Activated CD4-positive, alpha-beta T cell treated with anti-CD3 and anti-CD28 coated beads, Interleukin-2, amount 50 U/mL, for 24 hours (primary cell): ENCODE measurements at places on chromosomes 6 and 20.

DNA sequence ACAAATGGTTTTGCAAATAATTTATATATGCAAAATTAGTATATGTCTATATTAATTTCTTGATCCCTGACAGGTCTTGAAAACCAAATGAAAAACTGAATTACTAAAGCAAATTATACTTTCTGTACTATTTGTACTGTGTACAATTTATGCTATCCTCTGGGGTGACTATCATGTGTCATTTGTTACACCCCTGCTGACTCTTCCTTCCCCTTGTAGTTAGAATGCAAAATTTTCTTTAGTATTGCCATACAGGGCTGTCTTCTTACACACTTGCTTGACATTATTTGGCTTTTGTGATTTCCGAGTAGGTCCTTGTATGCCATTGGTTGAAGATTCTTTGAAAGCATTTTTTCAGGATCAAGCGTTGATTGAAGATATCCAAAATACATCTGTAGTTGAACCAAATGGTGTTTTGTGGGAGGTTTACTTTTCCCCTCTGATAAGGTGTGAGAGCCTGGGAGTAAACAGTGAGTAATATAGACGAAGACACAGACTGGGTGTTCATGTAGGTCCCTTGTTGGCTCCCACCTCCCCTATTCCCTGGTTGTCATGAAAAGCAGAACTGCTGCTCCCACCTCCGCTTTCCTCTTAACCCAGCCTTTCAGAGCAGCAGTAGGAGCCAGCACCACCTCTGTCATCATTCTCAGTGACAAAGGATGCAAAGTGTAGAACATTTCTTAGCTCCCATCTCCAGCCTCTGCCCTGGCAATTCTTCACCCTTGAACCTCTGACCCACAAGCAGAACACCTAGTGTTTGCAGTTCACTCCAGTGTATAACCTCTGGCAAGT lies 29.0 kb downstream of the NCOA7 start:
- DNase-seq: no peak

- no peak for DNase-seq
Measured at GRCh38 chr20:35529552-35529951, at the start of gene C20orf173. Gene C20orf173, minus strand, starts transcription at chr20:35529652. Its CDS starts 279 bp downstream, at chr20:35529373.

DNA sequence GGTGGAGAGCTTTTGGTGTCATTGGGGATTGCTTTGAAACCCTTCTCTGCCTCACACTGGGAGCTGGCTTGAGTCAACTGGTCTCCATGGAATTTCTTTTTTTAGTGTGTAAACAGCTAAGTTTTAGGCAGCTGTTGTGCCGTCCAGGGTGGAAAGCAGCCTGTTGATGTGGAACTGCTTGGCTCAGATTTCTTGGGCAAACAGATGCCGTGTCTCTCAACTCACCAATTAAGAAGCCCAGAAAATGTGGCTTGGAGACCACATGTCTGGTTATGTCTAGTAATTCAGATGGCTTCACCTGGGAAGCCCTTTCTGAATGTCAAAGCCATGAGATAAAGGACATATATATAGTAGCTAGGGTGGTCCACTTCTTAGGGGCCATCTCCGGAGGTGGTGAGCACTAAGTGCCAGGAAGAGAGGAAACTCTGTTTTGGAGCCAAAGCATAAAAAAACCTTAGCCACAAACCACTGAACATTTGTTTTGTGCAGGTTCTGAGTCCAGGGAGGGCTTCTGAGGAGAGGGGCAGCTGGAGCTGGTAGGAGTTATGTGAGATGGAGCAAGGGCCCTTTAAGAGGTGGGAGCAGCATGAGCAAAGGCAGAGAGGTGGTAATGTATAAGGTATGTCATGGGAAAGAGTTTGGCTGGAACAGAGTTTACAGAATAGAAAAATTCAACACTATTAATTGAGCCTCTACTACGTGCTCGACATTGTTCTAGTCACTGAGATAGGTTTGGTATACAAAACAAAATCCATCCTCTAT lies 31.2 kb downstream of the SRSF3 start:
- DNase-seq: no peak

DNA sequence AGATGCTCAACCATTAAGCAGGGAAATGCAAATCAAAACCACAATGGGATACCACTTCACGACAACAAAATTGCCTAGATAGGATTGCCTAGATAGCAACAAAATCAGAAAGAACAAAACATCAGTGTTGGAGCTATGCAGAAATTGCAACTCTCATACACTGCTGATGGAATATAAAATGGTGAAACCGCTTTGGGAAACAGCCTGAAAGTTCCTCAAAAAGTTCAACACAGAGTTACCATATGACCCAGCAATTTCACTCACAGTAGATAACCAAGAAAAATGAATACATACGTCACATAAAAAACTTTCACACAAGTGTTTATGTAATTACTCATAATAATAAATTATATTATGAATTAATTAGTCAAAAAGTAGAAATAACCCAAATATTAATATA lies 78.3 kb downstream of the MAFB start:
- DNase-seq: no peak

GRCh38 chr6:125203395-125203794 lies 49.8 kb downstream of the TPD52L1 start:
- no peak for DNase-seq

DNA sequence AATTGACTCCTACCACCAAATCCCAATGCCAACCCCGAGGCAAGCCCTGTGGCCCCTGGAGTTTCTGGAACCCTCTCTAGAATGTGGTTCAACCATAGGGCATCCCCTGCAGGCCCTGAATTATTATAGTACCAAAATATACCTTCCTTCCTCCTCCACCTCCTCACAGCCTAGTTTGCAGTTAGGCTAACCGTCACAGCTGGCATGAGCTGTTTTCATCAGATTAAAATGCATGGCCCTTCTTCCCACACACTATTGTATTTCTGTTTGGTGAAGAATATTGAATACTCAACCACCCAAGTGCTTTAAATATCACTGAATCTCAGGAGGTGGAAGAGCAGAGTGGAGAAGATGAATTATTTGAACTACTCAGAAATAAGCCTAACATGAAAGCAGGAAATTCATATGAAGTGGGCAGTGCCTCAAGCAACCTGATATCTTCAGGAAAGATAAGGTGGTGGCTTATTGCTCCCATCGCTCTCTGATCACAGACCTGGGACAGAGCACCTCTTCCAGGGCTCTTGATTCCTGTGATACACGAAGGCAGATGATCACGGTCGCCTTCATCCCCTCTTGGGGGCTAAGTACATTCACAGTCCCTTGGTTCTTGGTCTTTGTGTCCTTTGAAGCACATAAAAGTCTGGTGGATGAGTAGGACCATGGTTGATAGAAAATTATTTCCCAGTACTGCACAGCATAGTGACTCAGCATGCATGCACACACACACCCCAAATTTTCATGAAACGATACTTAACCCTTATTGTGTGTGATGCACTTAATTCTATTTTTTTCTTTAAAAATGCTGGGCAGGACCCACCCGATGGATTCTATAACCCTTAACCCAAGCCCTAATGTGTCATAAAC lies 90.9 kb downstream of the PSMG4 start:
- no peak for DNase-seq

DNA sequence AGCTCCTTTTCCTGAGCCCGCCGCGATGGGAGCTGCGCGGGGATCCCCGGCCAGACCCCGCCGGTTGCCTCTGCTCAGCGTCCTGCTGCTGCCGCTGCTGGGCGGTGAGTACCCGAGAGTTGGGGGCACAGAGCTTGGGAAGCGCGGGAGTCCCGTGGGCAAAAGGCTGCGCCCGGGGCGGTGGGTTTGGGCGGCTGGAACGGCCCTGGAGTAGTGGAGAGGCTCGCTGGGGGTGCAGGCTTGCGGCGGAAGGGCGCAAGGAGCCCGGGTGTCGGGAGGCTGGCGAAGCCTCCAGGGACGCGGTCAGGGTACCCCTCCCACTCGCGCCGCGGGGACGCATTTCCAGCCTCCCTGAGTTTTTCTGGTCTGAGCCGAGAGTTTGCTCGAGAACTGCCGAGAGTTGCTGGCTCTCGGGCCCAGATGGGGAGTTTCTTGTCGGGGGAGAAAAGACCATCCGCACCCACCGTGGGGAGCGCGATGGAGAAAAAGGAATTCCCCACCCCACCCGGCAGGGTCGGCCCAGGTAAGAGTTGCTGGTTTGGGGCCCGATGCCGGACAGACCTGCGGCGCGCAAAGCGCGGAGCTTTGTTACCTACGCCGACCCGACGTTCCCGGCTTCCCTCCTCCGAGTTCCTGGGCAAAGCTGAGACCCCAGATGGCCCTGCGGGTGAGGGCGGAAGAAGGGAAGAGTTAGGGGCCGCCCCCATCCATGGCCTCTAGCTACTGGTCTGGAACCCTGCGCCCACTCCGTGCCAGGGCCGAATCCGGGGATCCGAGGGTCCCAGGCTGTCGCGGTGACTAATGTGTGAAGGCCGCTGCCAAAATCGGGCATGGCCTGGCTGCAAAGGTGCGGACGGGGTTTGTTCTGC lies 584 bp downstream of the PTK7 start:
- DNase-seq: no peak

GRCh38 chr6:40936818-40937251 lies 102.2 kb downstream of the UNC5CL start:
- no peak for DNase-seq

GRCh38 chr6:166718516-166718915 lies 91.5 kb upstream of the RPS6KA2 start:
- no peak for DNase-seq

DNA sequence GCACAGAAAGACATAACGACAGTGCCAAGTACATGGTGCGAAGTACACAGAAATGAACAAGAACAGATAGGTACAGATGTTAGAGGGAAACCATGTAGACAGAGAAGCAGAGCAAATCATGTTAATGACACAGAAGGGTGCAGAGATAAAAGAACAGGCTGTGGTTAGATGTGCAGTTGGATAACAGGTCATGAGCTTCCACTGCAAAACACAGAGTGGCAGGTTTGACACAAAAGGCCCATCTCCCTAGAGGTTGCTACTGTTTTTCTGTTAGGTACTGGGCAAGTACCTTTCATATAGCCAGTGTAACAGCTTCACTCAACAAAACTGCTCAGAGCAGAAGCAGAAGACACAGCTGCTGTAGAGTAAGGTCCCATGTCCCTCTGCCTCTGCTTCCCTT lies 84.6 kb downstream of the AK9 start:
- no peak for DNase-seq

DNA sequence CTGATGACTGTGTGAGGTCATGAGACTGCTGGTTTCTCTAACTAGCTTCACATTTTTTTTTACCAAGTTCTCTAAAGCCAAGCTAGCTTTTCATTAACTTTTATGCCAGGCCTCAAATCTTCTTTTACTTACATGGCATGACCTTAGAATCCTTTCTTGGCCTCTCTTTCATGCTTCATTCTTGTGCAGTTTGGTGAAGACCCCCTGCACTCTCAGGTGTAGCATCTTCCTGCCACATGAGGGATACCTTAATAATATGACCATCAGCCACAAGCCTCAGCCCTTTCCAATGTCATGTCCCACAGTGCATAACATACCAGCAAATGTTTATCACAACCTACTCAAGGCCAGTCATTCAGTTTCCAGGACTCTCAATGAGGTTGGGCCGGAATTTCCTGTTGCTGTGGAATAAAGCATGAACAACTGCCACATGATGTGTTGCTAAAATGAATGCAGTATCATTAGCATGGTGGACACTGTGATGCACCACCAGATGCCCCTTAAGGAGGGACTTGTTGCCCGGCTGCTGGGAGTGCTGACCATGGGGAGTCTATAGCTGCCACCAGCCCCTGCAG lies 72.2 kb downstream of the RIN2 start:
- no peak for DNase-seq

DNA sequence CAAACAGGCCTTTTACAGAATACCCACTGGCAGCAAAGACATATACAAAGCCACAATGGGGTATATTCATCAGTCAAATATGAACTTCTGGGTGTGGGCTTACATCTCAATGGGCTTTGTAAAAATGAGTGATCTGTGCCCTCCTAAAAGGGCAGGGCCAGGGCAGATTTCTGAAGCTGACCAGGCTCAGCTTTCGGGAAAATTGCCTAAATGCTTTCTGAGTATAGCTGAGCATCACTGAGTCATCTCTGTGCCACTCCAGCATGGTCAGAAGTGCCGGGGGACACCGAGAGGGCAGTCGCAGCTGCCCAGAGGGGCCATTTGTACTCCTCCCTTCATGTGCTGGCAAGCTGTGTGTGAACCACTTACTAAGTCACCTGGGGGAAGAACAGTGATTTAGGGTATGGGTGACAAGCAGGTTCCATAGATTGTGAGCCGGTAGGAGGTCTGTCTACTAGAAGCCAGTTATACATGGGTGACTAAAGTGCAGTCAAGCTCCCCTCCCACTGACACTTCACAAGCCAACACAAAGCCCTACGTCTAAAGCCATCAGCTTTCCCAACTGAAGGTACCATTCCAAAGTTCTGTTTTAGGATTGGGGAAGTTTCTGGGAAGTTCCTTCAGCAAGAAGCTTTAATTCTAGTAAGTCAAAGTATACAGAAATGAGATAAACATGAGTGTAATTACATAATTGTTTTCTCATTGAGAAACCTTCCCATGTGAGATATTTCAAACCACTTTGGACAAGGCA lies 147.6 kb upstream of the TAB2 start:
- no peak for DNase-seq

- DNase-seq: no peak
Measured at GRCh38 chr6:116994447-116994846, 117.4 kb downstream of the RFX6 start.

DNA sequence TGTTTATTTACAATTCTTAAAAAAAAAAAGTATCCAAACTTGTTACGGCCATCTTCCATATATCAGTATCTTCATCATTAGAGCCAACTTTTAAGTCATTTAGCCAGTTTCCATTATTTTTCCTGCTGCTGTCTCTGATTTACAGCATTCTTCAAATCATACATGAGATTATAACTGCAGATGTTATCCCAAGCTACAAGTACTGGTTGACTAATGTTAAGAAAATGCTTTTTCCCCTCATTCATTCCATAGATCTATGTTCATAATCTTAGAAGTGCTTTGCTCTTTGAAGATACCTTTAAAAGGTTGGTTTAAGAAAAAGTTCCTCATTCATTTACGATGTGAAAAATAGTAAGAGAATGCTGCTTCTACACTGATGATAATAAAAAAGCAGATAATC lies 158.7 kb downstream of the RNGTT start:
- DNase-seq: no peak

- no peak for DNase-seq
Measured at GRCh38 chr6:112054555-112055190, 769 bp downstream of the CCN6 start.

GRCh38 chr6:128410584-128410983 lies 109.8 kb downstream of the PTPRK start:
- DNase-seq: no peak

GRCh38 chr20:8722277-8722928 lies 346.5 kb upstream of the PLCB4 start:
- DNase-seq: no peak

DNA sequence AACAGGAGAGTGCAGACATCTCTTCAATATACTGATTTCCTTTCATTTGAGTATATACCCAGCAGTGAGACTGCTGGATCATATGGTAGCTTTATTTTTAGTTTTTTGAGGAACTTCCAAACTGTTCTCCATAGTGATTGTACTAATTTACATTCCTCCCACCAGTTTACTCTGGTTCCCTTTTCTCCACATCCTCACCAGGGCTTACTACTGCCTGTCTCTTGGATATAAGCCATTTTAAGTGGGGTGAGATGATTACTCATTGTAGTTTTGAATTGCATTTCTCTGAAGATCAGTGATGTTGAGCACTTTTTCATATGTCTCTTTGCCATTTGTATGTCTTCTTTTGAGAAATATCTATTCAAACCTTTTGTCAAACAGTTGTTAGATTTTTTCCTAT lies 64.9 kb upstream of the HMGCLL1 start:
- DNase-seq: no peak
